ENCODE measurements at places on chromosomes 12 and 14.

DNA sequence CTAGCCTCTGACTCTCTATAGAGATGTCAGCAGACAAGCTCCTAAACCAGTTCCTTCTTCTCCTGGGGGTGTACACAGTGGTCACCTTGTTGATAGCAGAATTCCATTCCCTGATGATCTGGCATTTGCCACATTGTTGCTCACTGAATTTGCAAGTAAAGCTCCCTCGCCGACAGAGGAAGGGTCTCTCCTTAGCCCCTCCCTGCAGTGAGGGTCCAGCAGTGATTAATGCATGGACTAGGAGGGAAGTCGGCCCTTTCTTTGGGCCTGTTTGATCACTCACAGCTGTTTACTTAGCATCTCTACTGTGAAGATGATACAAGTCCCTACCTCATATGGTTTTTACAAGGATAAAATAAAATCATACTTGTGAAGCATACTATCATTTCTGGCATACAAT, 23.3 kb upstream of the APPL2 start:
- no peak overlapping the region for H3K27ac ChIP-seq
- no peaks in the 10 kb centered on the region for H3K36me3 ChIP-seq
- no peak overlapping the region for H3K4me3 ChIP-seq
- no peak for DNase-seq
- H3K4me1 ChIP-seq = no peaks in the 10 kb centered on the region

- H3K36me3 ChIP-seq = no peaks in the 10 kb centered on the region
- H3K27me3 ChIP-seq = no peaks in the 10 kb centered on the region
- DNase-seq = no peak
- no peak overlapping the region for H3K27ac ChIP-seq
- H3K4me3 ChIP-seq = no peak overlapping the region
These were observed 187.8 kb upstream of the KRR1 start for GRCh38 chr12:75699251-75699650.

DNA sequence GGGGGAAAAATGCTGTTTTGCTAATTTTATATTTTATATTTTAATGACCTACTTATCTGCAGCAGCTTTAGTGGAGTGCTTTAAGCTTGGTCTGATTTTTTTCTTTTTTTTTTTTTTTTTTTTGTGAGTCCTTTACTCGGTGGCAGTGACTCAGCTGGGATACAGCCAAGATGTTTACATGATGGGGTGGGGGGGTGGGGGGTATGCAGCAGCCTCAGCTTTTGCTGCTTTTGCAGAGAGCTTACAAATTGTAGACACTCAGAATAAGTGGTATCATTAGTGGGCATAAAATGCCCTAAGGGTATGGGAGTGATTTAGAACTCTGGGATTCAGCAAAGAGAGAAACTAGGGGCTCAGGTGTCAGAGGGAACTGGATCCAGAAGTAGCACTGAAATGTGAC, 38.2 kb upstream of the ARHGAP5 start:
- no peak overlapping the region for H3K4me3 ChIP-seq
- H3K27me3 ChIP-seq = no peaks in the 10 kb centered on the region
- H3K27ac ChIP-seq = no peak overlapping the region
- DNase-seq = no peak
- no peaks in the 10 kb centered on the region for H3K36me3 ChIP-seq
- H3K4me1 ChIP-seq = no peaks in the 10 kb centered on the region

DNA sequence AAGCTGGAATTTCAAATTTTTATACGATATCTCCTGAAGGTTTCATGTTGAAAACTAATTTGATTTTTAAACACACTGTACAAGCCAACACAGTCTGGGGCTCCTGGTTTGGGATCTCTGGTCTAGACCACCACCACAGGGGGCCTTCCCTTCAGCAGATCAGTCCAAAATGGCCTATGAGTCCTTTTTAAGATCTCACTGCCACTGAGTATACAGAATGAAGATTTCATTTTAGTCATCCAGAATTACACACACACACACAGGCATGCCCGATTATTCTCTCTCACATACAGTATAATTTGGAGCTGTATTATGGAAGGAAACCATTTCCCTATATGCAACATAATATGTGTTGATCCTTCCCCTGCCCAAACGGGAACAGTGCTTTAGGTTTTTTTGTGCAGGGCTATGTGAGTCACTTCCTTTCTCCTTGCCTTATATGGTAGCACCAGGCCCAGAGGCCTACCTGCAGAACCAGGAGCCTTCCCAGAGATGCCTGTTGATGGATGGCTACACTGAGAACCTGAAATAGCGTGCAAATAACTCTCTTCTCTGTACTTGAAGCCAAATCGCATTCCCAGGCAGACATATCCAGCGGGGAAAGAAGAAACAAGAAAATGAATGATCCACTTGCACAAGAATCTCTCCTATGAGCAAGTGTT, 28.1 kb upstream of the WNK1 start:
- H3K4me1 ChIP-seq = peaks cover 68% of the 10 kb centered on the region
- peak; percentile 31 for DNase-seq
- H3K36me3 ChIP-seq = no peaks in the 10 kb centered on the region

DNA sequence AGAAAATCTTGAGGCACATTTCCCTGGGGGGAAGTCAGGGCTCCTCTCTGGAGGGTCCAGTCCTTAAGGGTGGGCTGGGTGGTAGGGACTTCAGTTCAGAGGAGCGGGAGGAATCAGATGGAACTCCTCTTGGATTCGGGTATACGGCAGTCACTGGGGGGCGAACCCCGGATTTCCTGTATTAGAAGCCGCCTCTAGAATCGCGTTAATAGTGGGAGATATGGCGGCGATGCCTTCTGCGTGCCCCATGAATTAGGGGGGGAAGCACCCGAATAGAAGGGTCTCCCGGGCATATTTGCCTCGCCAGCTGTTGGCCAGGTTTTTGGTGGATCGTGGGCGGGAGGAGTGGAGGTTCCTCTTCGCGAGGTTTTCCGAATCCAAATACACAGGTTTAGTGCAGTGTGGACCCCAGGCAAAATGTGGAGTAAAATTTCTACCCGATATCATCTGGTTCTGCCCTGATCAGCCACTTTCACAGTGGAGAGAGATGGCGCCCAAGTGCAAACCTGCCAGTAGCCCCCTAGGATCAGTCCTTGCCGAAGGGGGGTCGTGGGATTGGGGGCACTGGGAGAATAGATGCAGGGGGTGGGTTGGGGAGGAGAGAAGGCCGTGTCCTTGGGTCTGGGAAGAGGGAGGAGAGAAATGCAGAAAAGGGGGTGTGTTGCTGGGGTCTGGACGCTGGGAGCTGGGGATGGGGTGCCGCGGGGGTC, 628 bp downstream of the MEG3 start:
- no peaks in the 10 kb centered on the region for H3K36me3 ChIP-seq
- H3K27ac ChIP-seq = no peak overlapping the region
- H3K4me1 ChIP-seq = no peaks in the 10 kb centered on the region
- peaks cover 3% of the 10 kb centered on the region for H3K27me3 ChIP-seq
- DNase-seq = no peak

GRCh38 chr12:53709671-53710070, 17.6 kb downstream of the CALCOCO1 start:
- H3K4me3 ChIP-seq = no peak overlapping the region
- no peaks in the 10 kb centered on the region for H3K27me3 ChIP-seq
- no peak overlapping the region for H3K27ac ChIP-seq
- no peaks in the 10 kb centered on the region for H3K4me1 ChIP-seq
- no peak for DNase-seq

DNA sequence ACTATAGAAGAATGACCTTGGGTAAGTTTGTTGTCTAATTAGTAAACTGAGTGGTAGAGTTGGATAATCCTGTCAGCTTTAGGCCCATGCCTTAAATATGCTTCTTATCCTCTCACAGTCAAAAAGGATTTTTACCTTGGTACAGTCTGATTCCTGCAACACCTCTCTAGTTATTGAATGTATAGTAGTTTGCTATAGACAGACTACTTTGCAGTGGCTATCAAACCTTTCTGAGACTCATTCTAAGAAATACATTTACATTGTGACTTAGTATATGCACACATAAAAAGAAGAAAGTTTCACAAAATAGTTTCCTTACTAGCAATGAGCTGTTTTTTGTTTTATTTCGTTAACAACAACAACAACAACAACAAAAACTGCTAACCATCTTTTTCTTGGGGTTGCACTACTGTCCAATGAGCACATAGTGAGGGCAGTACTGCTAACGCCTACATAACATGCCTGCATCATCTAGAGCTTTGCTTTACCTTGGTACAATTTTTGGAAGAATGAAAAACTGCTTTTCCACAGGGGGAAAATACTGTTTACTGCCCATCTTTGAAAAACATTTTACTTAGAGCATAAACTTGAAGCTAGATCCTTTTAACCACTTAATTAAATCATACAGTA, 28.5 kb downstream of the WNK1 start:
- no peak overlapping the region for H3K4me3 ChIP-seq
- no peak overlapping the region for H3K27ac ChIP-seq
- H3K36me3 ChIP-seq = no peaks in the 10 kb centered on the region
- peaks cover 41% of the 10 kb centered on the region for H3K4me1 ChIP-seq

DNA sequence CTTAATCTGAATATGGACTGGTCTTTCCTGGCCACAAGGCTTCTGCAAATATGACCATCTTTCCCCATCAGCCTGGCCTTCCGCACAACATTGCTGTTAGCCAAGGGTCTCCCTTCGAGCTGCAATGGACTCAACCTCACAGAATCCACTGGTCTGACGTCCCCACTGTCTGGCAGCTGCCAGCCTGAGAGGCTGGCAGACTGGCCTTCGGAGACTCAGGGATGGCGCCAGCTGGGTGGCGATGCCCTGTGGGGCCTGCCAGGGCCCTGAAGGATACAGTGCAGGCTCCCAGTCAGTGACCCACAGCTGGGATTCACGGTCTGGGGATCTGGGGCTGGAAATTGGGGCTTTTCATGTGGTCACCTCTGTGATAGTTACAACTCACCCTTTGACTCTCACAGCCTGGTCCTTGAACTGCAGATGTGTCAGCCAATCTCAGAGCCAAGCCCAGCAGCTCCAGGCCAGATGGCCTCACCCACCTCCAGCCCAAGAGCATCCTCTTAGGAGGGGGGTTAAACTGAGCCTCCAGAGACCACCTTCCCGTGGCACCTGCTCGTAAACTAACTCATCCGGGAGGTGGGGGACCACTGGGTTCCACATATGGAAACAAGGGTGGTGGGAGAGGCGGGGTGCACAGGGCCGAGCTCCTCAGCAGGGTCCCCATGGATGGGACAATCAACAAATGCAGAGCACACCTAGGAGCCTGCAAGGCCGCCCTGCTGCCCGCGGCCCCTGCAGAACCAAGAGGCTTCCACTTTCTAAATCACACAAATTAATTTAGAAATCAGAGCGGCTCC, 21.1 kb upstream of the C14orf180 start:
- H3K27me3 ChIP-seq = no peaks in the 10 kb centered on the region
- DNase-seq = no peak
- H3K4me3 ChIP-seq = no peak overlapping the region
- H3K4me1 ChIP-seq = no peaks in the 10 kb centered on the region

DNA sequence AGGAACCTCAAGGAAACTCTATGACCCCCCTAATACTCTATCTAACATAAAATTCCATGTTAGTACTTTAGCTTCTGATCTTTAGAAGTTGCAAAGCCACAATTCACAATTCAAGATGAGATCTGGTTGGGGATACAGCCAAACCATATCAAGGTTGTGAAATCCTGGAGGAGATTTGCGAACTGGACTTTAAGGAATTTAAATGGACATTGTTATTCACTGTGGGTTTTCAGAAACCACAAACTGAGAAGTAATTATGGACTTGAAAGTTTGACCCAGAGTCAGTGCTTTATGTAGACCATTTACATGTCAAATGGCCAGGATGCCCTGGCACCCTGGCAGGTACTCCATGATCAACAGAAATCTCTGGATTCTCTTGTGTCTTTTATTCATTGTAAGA, 14.2 kb upstream of the CDKL1 start:
- no peak overlapping the region for H3K4me3 ChIP-seq
- H3K27me3 ChIP-seq = no peaks in the 10 kb centered on the region
- no peaks in the 10 kb centered on the region for H3K36me3 ChIP-seq

GRCh38 chr12:93219947-93220346, 157.8 kb upstream of the NUDT4 start:
- no peaks in the 10 kb centered on the region for H3K27me3 ChIP-seq
- DNase-seq = no peak
- no peaks in the 10 kb centered on the region for H3K4me1 ChIP-seq

- H3K4me3 ChIP-seq = no peak overlapping the region
- no peaks in the 10 kb centered on the region for H3K27me3 ChIP-seq
- no peaks in the 10 kb centered on the region for H3K36me3 ChIP-seq
- no peaks in the 10 kb centered on the region for H3K4me1 ChIP-seq
- no peak for DNase-seq
These were observed 54.3 kb downstream of the GALNT9 start for GRCh38 chr12:132275110-132275531.

DNA sequence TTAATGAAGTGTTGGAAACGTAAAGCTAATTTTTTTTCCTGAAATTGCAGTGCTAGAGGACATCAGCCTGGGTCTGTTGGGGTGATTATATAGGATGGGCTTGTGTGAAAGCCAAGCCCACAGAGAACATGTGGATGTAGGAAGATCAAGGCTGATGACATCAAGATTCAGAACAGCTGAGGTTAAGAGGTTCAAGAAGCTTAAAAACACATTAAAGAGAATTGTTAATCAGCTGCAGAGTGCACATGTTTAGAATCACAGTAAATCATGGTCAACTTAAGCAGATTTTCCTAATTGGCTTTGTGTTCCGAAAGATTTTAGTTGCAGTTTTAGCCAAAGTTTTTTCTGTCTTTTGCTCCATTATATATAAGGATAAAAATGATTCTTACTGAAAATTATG, 87.9 kb upstream of the PRICKLE1 start:
- H3K4me3 ChIP-seq = no peak overlapping the region
- H3K36me3 ChIP-seq = no peaks in the 10 kb centered on the region
- H3K27me3 ChIP-seq = no peaks in the 10 kb centered on the region
- no peak overlapping the region for H3K27ac ChIP-seq
- H3K4me1 ChIP-seq = no peaks in the 10 kb centered on the region

DNA sequence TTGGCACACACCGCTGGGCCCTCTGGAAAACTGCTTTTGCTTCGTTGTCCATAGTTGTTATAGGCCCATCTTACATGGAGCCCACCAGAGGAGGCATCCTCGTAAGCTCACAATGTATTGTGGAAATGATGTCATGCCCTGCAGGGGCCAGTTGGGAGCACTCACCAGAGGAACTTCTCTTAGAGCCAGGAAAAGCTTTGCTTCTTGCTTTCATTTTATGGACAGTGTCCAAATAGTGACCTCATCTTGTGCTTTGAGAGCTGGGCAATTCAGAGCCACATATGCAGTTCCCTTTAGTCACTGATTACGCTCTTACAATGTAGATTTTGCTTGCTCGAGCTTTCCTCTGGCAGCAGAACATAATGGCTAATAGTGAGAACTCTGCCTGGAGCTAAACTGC, 275.6 kb downstream of the AACS start:
- no peak overlapping the region for H3K4me3 ChIP-seq
- no peaks in the 10 kb centered on the region for H3K36me3 ChIP-seq
- no peaks in the 10 kb centered on the region for H3K27me3 ChIP-seq

DNA sequence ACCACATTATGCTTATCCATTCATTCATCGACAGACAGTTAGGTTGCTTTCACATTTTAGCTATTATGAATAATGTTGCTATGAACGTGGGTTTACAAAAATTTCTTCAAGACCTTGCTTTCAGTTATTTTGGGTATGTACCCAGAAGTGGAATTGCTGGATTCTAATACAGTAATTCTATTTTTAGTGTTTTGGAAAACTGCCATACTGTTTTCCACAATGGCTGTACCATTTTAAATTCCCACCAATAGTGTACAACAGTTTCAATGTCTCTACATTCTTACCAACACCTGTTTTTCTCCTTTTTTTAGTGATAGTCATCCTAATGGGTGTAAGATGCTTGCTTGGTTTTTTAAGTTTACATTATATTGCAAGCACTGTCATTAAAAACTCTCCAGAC, 147.5 kb downstream of the ZFP36L1 start:
- no peak overlapping the region for H3K4me3 ChIP-seq
- no peaks in the 10 kb centered on the region for H3K36me3 ChIP-seq
- no peaks in the 10 kb centered on the region for H3K27me3 ChIP-seq
- H3K4me1 ChIP-seq = peaks cover under 1% of the 10 kb centered on the region
- DNase-seq = no peak

Data from naive thymus-derived CD4-positive, alpha-beta T cell (primary cell).